ENCODE measurements at places on chromosomes 4 and X. TPM values are rescaled to one million over a fixed set of nuclear protein-coding genes. Genes with fewer than 3 reads are reported as not detected.

GRCh38 chr4:169109035-169109675 is 99.1 kb upstream of the CBR4 start:
- no peak for DNase-seq

GRCh38 chr4:143411527-143412419 is 75.1 kb downstream of the GAB1 start:
- peak; percentile 50 for DNase-seq

DNA sequence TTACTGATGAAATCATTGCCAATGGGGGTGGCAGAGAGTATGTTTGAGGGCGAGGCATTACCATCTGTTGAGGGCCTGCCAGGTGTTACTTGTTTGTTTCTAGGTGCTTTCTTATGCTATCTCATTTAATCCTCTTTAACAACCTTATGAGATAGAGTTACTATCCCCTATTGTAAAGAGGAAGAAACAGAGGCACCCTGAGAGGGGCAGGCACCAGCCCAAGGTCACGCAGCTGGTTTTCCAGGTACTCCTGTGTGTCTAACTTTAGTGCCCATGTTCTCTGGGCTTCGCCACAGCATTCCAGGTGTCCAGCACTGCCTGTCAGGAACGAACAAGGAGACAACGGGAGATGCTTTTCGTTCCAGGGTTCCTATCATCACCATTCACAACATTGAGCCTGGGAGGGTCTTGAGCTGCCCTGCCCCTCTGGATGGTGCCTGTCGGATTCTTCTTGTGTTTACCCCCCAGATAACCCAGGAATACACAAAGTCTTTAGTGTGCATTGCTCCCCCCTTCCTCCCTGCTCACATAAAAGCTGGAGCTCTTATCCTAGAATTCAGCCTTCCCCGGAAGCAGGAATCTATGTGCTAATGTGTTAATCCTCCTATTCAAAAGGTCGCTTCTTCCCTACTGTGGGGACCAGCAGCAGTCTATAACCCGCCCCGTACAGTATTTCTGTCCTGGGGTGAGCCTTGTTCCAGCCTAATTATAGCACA is 24.9 kb upstream of the GPC4 start:
- DNase-seq, result no peak

DNA sequence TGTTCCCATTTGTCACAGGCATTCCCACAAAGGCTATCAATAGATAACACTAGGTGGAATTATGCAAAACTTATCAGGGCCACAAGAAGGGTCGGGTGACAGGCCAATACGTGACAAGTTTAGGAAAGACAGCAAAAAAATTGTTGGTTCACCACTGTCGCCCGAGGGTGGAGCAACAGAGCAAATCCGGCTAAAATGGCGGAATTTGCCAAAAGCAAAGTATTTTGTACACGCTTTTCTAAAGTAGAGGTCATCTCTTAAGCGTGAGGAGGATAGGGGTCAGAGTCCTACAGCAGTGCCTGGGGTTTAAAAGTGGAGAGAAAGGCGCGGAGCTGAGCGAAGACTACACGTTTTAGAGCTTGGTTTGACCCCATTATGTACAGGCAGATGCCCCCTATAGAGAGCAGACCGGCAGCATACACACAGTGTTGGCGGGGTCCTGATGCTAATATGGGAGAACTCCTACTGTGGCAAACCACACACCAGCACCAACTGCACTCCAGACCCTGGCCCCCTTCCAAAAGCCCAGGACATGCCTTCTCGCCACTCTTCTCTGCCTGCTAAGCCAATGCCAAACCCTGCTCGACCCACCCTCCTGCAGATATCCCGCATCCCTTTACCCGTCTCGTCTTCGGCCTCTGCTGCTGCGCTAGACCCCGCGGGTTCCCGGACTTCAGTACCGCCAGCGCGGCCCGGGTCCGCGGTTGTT is 733 bp downstream of the CCNA2 start:
- peak; percentile 64 for DNase-seq

- DNase-seq, result peak; percentile 43
Observed at GRCh38 chr4:7770224-7771050, 169.2 kb downstream of the AFAP1 start.

GRCh38 chrX:67784712-67785111 is 240.9 kb downstream of the AR start:
- DNase-seq, result no peak

DNA sequence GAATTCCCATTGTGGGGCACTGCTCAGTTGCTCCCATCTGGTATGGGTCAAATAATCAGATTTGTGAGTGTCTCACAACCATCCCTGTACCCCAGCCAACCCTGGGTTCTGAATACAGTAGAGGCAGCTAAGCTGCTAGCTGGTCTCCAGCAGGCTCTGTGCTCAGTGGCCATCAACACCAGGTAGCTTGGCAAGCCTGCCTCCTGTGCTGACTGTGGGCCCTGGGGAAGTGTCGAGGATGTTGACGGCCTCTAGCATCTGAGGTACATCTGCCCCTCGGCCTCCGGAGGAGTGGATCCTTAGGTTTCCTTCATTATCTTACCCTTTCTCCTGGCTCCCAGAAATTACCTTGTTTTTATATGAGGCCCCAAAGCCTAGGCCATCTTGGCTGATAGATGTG is 13.3 kb downstream of the RNF4 start:
- no peak for DNase-seq

- peak; percentile 42 for DNase-seq
Observed at GRCh38 chr4:133775881-133776280, 425.7 kb downstream of the PABPC4L start.

- peak; percentile 59 for DNase-seq
Observed at GRCh38 chr4:185656467-185656931, 121.2 kb upstream of the PDLIM3 start.

DNA sequence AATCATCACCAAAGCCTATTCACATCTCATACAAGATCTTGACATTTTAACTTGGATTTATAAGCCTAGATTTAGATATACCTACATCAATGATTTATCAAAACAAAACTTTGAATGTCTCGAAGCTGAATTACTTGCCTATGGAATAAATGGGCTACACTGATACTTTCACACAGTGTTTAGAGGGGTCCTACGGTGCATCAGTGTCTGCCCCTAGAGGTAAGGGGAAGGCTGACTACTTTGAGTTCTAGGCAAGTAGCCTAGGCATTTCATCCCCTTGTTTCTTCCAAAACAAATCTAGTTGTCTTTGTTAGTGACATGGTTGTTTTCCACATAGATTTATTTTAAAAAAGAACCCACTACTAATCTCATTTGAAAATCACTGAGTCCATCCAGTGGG is 158.1 kb upstream of the ATOH1 start:
- no peak for DNase-seq

DNA sequence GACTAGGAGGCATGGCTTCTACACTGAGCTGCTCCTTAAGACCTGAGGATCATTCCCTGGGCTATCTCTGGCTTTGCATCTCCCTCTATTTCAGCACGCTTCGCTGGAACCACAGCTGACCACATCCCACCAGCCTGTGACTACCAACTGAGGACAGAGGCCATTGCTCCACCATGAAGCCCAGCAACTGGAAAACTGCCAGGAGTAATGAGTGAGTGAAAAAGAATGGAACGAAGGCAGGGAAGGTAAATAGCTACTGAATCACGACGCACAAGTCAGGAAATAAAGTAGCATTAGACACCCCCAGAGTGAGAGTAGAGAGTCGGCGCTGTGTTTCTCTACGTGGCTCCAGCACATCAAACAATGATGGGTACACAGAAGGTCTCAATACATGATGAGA is 314.7 kb downstream of the LDB2 start:
- peak; percentile 57 for DNase-seq

GRCh38 chrX:18951032-18951431 is 32.9 kb downstream of the PHKA2 start:
- DNase-seq, result no peak

DNA sequence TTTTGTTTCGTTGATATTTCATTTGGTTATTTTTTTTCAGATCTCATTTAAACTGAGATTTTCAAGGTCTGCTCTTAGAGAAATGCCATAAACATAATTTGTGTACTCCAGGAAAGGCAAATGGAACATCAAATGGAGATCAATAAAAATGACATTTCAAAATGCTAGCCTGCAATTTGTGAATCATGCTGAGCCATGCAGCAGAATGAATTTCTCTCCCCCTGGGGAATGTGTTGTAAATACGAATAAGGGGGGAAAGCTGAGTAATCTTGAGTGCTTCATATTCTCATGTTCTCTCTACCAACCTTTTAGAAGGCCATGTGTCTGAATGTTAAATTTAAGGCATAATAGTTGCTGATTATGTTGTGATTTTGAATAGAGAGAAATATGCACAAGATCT is 7.8 kb downstream of the ZCCHC4 start:
- DNase-seq, result peak; percentile 81

DNA sequence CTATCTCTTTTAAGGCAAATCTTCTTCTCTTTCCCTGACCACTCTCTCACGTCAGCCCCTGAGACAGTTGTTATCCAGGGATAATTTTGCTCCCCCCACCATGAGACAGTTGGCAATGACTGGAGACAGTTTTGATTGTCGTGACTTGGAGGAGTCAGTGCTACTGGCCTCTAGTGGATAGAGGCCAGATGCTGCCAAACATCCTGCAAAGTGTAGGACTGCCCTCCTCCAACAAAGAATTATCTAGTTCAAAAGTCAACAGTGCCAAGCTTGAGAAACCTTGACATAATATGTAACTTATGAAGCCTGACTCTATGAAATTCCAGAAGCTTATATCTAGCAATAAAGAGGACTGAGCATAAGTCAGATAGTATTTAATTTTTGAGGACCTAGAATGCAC is 502.1 kb upstream of the IGFBP7 start:
- no peak for DNase-seq

DNA sequence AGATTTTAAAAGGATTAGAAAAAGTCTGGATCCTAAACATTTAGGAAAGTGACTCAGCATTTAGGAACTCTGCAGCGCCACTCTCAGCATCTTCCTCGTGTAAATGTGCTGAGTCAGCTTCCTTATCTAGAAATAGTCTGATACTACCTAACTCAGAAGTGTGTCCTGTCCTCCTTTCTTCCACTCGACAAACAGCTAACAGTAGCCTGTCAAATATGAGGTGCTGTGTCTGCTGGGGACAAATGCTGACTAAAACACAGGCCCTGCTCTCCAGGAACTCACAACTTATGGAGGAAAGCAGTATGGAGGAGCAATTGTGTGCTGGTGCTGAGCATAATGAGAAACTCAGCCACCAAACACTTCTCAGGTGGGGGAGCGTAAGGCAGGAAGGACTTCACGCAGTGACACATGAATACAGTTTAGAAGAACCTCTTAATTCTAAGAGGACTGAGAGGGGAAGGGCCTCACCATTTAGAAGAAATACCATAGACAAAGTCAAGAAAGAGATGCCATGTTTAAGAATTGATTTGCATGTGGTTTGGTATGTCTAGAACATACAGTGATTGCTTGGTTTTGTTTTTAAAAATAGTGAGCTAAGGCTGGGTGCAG is 125.3 kb downstream of the SOWAHB start:
- peak; percentile 86 for DNase-seq

- DNase-seq, result peak; percentile 32
Observed at GRCh38 chr4:147581606-147582350, 35.4 kb upstream of the TMEM184C start.

GRCh38 chr4:127604949-127605709 is 27.6 kb upstream of the INTU start:
- peak; percentile 79 for DNase-seq

- DNase-seq, result no peak
Observed at GRCh38 chr4:103158760-103159159, 39.4 kb downstream of the CENPE start.

- DNase-seq, result peak; percentile 51
Observed at GRCh38 chrX:130896026-130896425, 7.0 kb downstream of the ENOX2 start.

- DNase-seq, result no peak
Observed at GRCh38 chrX:85326234-85327059, 53.0 kb downstream of the POF1B start.

DNA sequence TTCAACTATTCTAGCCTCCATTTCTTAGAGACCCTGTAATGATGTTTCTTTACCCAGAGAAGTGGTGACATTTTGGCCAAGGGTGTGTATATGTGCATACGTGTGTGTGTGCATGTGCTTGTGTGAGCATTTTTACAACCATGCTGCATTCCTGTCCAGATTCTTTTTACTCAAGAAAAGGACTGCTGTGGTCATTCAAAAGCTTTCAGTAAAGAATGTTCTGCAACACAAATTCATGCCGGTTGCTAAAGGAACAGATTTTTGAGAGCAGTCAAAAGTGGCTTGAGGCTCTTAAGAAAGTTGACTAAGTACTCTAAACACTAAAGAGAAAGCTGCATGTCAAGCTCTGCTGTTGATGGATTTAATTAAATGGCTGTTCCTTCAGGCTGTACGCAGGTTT is 65.0 kb upstream of the FMR1 start:
- no peak for DNase-seq

DNA sequence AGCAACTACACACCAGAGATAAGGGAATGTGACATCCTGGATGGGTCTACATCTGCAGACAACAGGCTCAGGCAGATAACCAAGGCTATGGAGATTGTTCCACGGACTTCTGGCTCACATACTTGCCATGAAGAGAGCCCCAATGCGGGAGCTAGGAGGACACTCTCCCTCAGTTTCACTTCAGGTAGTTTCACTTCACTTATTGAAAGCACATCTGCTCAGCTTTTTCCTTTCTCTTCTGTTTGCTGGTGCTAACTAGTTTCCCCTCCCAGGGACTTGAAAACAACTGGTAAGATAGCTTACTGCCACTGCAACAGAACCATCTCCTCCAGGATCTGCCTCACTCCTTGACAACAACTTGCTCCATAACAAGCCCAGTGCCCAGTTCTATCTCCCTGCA is 1.4 kb upstream of the CT47C1 start:
- DNase-seq, result no peak

SPANXB1 gene
- not detected for polyA plus RNA-seq

NLGN4X gene
- polyA plus RNA-seq, result not detected

MAGEC1 gene
- polyA plus RNA-seq, result not detected

ATP2B3 gene
- polyA plus RNA-seq, result not detected

HPGD gene
- polyA plus RNA-seq, result not detected

BEX5 gene
- not detected for polyA plus RNA-seq

NPY1R gene
- not detected for polyA plus RNA-seq

IL13RA1 gene
- 47.2 TPM for polyA plus RNA-seq

SRPX2 gene
- 40.3 TPM for polyA plus RNA-seq

GPR50 gene
- not detected for polyA plus RNA-seq

Measured in GM23248 (cell line).